Omental fat pad (tissue), 4 donors: ENCODE measurements at places on chromosomes 2 and 18.

- no peak for DNase-seq
Observed at GRCh38 chr18:57816208-57816954, 13.3 kb upstream of the ATP8B1 start.

- DNase-seq, result no peak
Observed at GRCh38 chr2:55805686-55806085, 112.0 kb upstream of the PNPT1 start.

- DNase-seq, result no peak
Observed at GRCh38 chr2:24576146-24576545, 85.1 kb downstream of the NCOA1 start.

- no peak for DNase-seq
Observed at GRCh38 chr2:36356298-36356989, 866 bp downstream of the CRIM1 start.
